ENCODE measurements at places on chromosomes 2 and 18.

- DNase-seq: no peak
Observed at GRCh38 chr2:33577084-33577483, 22.0 kb downstream of the FAM98A start.

- no peak for DNase-seq
Observed at GRCh38 chr2:143526498-143526897, 397.3 kb downstream of the ARHGAP15 start.

GRCh38 chr2:226489775-226490541 lies 309.7 kb downstream of the IRS1 start:
- no peak for DNase-seq

DNA sequence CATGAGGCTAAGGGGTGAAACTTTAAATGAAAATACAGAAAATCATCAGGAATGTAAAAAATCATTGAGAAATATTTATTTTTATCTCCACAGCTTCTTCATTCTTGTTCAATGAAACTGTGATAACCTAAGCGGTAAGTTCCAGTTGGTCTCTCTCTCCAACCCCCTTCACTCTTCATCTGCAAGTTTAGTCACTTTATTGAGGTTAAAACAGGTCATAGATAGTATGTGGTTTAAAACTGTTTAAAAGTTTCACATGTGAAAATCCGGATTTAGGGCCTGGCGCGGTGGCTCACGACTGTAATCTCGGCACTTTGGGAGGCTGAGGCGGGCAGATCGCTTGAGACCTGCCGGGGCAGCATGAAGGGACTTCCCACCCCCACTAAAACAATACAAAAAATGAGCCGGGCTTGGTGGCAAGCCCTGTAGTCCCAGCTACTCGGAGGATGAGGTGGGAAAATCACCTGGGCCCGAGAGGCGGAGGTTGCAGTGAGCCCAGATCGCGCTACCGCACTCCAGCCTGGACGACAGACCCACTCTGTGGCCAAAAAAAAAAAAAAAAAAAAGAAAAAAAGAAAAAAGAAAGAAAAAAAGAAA lies 1.6 kb upstream of the PHLPP1 start:
- no peak for DNase-seq

DNA sequence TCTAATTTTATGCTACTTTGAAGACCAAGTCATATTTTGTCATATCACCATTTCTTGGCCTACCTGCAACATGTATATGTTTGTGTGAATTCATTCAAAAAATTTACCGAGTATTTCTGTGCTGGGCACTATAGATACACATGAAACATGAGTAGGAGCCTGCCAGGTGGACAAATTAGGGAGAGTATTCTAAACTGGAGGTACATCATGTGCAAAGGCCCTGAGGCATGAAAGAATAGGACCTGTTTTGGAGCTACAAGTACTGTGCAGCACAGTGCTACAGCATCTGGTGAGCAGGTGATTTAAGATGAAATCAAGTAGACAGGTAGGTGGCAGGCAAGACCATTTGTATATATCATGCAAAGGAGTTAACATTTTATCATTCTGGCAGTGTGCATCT lies 152.9 kb downstream of the MYO3B start:
- DNase-seq: no peak
